ENCODE measurements at places on chromosomes 2 and 18.

DNA sequence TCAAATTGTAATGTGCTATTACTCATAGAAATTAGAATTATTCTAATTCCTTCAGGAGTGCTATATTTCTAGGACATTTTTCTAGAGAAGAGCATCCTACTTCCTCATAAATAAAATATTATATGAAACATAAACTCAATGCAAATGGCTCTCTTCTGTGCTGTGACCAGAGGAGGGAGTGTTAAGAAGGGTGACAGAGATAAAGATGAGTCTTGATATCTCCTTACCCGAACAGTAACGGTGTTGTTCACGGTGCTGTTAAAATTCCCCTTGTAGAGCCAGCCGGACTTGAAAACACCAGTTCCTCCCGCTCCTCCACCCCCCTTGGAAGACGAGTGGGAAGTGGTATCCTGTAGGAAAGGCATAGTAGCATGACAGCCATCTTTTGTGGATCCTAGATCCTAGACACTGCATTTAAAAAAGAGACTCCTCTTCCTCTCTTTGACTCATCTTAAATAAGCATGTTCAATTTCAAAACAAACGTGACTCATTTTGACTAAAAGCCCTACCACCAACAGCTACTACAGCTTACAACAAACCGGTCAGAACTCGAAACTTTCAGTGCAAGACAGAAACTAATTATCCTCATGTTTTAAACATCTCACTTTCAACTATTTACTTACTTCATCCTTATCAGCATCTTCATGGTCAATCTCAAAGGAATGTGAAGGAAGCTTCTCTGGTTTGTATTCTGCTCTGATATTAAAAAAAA, 156.3 kb downstream of the DOCK10 start:
- no peak for DNase-seq

- no peak for DNase-seq
Observed at GRCh38 chr2:27885234-27885633, 5.0 kb downstream of the RBKS start.

GRCh38 chr2:48954935-48955334, 199.4 kb downstream of the FSHR start:
- no peak for DNase-seq

DNA sequence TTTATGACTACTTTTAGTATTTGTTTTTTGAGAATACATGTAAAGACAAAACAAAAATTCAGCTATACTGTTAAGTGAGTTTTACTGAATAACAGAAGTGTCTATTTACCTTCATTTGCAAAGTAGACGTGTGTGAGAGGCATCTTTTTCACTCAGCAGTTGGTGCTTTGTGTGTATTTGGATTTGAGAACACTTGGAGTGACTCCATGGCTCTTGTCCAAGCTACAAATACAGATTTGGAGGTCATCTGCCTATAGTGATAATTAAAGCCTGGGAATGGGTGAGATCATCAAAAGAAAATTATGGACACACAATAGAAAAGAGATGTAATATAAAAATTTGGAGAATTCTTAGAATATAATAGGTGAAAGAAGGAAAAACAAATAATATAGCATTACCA, 6.2 kb downstream of the NAB1 start:
- no peak for DNase-seq

DNA sequence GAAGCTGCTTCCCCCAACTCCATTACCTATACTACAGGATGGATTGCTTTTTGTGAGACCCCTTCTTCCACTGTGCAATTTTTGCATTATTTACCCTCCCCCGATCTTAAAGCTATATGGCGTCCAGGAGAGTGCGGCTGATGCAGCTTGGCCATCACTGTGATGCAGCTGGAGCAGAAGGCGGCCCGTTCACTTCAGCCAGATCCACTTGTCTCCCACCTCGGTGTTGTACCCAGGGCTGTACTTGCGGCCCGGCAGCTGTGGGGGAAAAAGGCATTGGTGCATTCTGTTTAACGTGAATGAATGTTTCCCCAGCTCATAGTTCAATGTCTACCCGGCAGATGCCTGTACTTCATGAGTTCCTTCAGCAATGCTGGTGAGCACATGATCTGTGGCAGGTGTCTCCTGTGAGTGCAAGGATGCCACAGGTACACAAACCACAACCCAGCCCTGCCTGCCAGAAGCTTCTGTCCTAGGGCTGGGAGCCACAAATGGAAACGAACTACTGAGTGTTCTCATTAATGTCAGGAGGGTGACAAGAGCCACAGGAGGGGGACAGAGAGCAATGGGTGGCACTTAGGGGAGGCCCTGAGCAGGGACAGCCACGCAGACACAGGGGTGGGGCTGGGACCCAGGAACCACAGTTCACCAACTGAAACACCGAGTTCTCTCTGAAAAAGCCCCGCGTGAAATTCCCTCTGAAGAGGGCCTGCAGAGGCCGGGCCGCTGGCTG, 64.0 kb downstream of the NDUFA10 start:
- no peak for DNase-seq

DNA sequence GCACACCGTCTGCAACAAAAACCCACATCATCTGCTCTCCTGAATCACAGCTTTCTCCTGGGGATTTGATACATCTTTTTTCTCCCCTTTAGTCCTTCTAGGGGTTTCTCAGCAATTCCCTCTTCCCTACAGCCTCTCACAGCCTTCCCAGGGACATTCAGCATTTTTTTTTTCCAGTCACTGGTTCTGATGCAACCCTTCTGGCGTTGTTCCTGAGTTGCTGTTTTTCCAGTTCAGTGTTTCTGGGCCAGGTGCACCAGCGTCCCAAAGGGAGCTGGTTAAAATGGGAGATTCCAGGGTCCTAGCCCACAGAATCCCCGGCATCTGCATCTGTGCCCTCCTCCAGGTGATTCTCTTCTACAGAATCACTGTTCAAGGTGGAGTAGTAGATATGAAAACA, 36.1 kb downstream of the ADCY3 start:
- no peak for DNase-seq
